GM18507 (cell line): ENCODE measurements at places on chromosomes 6 and 20.

GRCh38 chr6:134830194-134830593, 119.7 kb downstream of the ALDH8A1 start:
- no peak for DNase-seq

DNA sequence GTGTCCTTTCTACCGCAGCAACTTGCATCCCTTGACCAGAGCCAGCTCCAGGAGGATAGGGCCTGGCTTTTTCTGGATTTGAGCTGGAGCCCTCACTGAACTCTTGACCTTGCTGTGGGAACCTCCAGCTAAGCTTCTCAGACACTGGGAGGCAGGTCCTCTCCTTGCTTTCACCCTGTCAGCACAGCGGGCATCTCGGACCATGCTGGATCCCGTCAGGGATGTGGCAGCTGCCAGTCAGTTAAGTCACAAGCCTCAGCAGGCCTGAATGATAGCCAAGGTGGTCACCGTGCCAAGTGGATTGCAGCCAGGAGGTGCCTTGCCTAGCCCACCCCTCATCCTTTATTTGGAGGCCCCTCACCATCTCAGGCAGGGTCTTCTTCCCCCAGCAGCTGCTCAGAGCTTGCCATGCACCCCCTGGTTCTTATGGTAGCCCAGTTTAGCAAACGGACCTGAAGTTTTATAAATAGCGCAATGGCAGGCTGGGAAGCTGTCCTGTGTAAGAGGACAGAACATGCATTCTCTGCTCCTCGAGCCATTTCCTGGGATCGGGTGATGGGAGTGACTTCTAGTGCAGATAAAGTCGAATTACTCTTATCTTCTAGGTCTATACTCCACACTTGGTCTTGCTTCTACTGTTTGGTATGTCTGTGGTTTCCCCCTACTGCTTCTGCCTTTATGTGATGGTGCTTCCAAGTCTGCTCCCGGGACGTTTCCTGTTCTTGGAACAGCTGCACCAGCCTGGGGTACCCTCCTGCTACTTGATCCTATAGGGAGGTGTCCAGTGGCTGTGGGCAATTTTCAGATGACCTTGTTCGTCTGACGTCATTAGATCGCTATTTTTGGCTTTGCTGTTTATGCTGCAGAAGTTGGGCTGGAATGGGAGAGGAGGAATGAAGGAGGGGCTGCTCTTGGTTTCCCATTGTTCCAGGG, 7.1 kb upstream of the MYLK2 start:
- no peak for DNase-seq

- DNase-seq = peak; percentile 67
These were observed at the start of gene SLC22A23 for GRCh38 chr6:3456898-3457709. TSS of gene SLC22A23 (minus strand) at chr6:3457050. CDS start at chr6:3456559, 491 bp downstream.

- peak; percentile 35 for DNase-seq
These were observed 6.5 kb upstream of the BTN3A2 start for GRCh38 chr6:26358511-26358981.

GRCh38 chr20:9180481-9181257, 111.8 kb downstream of the PLCB4 start:
- DNase-seq = no peak

DNA sequence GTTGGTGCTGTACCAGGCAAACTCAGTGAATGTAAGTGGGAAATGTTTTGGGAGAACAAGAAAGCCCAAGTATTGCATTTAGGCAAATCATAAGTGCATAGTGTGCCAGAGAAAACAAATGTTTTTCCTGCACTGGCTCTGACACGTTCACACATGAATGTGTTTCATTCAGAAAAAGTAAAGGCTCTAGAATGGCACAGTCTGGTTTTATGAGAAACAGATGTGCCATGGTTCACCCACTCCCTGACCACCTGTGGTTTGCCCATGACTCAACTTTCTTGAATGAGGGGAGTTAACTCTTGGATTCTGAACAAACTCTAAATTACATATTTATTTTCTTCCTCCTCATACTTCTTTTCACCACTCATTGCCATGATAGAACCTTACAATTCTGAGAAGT, 126.9 kb downstream of the KCNQ5 start:
- DNase-seq = no peak
